Retina (tissue), 1 donor: ENCODE measurements at places on chromosomes 5 and 9.

GRCh38 chr9:116789081-116789480 is 102.0 kb downstream of the TRIM32 start:
- no peak for DNase-seq

DNA sequence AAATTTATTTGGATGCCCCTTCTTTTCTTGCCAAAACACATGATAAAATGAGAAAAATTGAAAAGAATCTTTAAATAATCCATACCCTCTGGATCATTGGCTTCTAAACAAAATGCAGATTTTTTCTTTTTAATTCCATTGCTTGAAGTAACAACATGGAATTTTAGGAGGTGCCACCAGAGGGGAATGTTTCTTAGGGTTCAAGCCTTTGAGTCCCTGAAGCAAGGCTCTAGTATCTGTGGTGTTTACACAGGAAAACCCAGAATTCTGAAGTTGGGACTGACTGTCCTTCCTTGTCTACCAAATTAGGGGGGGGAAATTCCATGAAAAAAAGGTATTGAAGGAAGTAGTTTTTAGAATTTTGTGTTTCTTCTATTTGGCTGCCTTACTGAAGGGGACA is 69.4 kb downstream of the LMNB1 start:
- DNase-seq = no peak

DNA sequence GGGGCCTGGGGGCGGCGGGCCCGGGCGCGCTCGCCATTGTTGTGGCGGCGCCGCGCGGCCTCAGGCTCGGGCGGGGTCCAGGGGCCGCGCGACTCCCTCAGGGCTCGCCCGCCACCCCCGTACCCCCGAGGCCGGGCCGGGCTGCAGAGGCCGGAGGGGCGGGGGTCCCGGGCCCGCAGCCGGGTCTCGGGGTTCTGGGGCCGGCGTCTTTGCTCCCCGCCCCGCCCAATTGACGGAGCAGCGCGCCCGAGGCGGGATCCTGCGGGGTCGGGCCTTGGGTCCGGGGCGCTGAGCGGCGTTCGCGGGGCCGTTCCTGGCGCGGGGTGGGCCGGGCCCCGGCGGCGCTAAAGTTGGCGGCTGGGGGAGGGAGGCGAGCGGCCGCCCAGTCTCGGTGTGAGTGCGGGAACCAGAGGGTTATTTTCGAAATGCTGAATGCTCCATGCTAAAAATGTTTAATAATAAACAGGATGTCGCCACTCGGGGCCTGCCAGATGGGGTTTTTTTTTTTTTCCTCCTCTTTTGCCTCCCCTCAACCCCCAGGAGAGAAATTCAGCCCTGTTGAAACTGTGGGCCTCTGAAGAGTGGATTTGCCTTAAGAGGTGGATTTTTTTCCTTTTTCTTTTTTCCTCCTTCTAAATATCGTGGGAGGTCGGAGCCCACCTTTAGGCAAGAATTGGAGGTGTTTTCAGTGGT is 724 bp downstream of the PRRC2B start:
- DNase-seq = peak; percentile 78

DNA sequence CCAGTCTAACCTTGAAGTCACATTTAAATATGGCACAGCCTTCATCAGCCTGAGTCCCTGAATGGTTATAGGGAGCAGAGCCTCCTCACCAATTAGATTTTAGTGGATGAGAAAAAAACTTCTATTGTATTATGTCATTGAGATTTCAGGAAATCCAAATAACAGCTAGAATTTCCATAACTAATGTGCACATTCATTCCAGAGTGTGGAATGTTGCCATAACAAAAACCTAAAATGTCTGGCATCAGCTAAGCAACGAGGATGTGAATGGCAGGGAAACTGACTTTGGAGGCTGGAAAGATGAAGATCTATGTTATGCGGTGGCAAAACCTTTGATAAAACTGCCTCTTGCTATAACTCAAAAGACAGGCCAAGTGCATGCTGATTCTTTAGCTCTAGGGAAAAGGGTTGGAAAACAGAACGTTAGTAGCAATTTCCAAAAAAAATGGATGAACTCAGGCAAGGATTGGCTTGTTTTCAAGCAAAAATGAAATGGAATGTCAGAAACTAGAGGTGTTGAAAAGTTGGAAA is 91.3 kb upstream of the NFIB start:
- no peak for DNase-seq

DNA sequence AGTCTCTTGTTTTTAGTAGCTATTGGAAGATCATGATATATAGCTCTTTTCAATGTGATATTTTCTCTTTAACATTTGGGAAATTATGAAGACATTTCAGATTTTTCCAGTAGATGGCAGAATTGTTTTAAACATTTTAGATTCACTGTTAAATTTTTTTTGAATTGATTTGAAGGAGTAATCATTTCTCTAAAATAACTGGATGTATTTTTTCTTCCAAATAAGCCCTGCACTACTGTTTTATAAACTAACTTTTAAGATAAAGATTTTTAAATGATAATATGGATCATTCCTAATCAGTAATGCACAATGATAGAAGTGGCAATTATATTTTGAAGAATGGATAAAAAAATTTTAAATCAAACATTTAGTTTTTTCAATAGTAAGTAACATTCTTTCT is 14.2 kb downstream of the NDUFAF2 start:
- no peak for DNase-seq

GRCh38 chr9:136233411-136233810 is 12.2 kb downstream of the QSOX2 start:
- no peak for DNase-seq

DNA sequence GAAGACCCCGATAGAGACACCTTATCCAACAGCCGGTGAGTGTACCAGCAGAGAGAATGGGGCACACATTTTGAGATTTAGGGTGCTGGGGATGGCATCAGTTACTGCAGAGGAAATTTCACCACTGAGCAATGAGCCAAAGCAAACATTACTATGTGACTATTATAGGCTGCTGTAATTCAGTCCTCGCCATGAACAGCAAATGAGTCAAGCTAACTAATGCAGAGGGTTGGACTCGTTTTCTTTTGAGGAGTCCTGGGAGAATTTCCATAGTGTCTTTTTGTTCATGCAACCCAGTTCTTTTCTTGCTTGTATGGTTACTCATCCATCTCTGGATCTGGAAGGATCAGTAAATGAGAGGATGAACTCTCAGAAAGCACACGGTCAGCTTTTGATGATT is 323.8 kb downstream of the PSAT1 start:
- peak; percentile 12 for DNase-seq

GRCh38 chr9:130682421-130683121 is 11.0 kb upstream of the EXOSC2 start:
- peak; percentile 82 for DNase-seq

- DNase-seq = no peak
These were observed 71.4 kb downstream of the SERINC5 start for GRCh38 chr5:80184235-80185023.

GRCh38 chr9:110076894-110077725 is 130.8 kb downstream of the C9orf152 start:
- no peak for DNase-seq

GRCh38 chr5:175467983-175468690 is 10.2 kb upstream of the SFXN1 start:
- no peak for DNase-seq

DNA sequence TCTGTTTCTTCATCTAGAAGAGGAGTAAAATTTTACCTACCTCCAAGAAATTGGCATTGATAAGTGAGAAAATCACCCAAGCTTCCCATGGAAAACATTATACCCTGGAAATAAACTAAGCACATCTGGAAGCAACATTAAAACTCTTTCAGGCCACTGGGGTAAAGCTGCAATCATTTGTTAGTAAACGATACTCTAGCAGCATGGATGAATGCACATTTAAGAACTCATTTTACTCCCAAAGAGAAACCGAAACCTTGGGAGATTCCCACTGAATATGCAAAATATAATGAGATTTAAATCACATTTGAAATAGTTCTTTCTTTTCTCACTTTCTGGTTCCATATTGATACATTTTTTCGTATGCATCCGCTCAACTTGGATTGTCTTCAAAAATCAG is 467.5 kb downstream of the EFNA5 start:
- no peak for DNase-seq

GRCh38 chr5:6717687-6718086 is 4.5 kb downstream of the TENT4A start:
- DNase-seq = no peak

DNA sequence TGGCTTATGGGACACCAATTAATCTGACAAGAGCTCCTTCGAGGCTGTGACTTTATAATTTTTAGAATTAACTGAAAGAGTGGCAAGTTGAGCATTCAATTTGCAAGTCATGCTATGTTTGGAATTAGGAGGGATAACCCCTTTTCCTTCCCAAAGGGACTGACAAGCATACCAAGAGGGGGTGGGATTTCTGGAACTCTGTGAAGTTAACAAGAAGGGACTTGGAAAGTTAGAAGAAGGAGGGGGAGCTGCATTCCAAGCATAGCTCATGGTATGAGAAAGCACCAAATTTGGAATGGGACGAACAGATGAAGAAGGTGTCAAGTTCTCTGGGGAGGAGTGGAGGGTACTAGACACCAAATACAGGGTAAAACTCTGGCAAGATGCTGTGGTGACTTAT is 8.9 kb upstream of the PALM2AKAP2 start:
- DNase-seq = no peak

DNA sequence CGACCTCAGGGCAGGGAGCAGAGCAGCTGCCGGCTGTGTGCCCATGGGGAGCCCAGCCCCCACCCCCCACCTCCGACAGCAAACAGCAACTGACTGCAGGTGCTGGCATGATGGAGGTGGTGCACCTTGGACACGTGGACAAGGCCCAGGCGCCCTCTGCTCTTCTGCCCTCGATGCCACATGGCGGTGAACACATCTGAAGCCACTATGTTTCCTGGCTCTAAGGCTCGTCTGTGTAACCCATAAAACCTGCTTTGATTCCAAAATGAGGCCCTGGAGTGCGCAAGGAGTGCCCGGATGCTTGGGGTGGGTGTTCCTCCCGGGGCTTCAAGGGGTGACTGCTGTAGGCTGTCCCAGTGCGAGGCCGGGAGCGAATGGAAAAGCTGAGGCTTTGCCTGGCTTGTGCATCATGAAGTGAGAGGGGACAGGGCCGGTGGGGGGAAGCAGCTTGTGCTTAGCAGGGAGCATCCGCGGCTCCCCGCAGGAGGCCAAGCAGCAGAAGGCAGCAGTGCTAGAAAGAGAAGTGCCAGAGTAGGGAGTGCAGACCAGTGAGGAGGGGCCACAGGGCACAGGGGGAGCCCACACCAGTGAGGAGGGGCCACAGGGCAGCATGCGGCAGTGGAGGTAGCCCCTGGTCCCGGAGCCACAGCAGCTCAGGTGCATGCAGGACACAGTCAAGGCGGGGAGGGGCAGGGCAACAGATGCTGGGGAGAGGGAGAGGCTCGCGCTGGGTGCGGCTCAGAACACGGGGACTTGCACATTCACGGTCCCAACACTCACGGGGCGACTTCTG is 30.0 kb downstream of the NKD2 start:
- DNase-seq = no peak

DNA sequence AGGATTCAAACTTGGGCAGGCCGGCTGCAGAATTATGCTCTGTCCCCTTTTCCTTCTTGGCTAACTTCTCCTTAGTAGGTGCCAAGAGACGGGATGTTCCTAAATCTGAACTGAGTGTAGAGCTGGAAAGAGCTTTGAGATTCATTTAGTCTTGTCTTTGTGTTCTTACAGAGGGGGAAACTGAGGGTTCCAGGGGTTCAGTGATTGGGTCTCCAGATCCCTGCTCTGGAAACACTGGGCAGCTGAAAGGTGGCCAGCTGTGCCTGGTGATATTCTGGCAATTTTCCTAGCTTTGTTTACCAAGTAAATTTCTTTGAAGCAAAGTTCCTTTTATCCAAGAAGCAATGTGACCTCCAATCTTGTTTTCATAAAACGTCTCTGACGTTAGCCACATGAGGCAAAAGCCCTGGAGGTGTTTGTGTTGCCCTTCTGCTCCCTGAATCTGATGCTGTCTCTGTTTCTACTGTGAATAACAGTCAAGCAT is 288.7 kb downstream of the ZSWIM6 start:
- no peak for DNase-seq

DNA sequence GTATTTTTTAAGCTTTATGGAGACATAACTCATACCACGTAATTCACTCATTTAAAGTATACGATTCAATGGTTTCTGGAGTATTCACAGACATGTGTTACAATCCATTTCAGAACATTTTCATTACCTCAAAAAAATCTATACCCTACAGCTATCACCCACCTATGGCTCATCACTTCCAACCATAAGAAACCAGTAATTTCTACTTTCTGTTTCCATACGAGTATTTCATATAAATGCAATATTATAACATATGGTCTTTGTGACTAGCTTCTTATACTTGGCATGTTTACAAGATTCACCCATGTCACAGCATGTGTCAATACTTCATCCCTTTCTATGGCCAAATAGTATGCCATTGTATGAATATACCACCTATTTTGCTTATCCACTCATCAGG is 18.8 kb downstream of the UBQLN1 start:
- DNase-seq = no peak

GRCh38 chr5:130002183-130002582 is 97.9 kb downstream of the CHSY3 start:
- no peak for DNase-seq

DNA sequence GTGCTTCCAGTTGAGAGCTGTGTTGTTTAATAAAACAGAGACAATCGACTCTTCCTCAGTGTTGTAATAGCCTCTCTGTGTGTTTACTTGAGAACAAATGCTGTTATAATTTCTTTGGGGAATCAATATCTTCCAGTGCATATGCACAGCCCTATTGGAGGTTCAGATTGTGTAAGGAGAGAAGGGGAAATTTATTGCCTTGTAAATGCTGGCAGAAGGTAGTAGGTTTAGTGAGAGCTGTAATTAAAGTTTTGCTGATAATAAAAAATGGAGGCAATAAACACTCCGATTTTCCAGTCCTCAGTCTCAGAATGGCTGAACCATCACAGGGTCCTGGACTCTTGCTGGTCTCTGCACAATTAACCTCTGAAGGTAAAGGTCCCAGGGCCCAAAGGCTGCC is 128.3 kb downstream of the C5orf15 start:
- no peak for DNase-seq

- no peak for DNase-seq
These were observed 15.1 kb downstream of the ERMP1 start for GRCh38 chr9:5817862-5818261.

GRCh38 chr9:13480693-13481092 is 201.2 kb upstream of the MPDZ start:
- no peak for DNase-seq

- DNase-seq = no peak
These were observed 24.7 kb downstream of the DNAJA1 start for GRCh38 chr9:33049680-33050361.

GRCh38 chr5:103889500-103890209 is 327.1 kb upstream of the NUDT12 start:
- DNase-seq = no peak

DNA sequence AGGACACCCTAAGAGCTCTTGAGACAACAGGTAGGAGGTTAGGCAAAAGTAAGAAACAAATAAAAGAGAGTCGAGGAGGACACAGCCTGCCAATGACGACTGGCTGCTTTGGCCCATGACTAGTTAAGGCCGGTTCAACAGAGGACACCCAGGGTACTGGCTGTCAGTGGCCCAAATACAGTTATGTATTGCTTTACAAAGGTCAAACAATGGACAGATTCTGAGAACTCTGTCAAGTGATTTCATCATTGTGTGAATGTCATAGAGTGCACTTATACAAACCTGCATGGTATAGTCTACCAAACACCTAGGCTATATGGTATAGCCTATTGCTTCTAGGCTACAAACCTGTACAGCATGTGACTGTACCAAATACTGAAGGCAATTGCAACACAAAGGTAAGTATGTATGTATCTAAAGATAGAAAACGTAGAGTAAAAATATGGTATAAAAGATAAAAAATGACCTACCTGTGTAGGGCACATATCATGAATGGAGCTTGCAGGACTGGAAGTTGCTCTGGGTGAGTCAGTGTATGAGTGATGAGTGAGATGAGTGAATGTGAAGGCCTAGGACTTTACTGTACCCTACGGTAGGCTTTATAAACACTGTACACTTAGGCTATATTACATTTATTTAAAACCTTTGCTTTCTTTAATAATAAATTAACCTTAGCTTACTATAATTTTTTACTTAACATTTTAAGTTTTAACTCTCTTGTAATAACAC is 6.5 kb upstream of the FAM81B start:
- DNase-seq = no peak
